ENCODE measurements at places on chromosomes 6 and 20.

DNA sequence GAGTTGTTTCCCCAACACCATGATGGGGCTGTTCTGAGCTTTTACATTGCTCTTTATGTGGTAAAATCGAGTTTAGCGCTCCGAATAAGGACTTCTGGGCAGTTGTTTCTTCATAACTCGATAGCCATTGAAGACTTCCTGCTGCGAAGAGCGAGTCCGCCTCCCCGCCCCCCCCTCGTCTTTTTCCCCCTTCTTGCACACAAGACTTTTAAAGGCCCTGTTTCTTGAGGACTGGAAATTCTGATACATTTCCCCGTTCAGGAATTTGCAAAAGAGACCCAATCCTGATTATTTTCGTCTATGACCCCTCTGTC is 1.5 kb upstream of the CITED2 start:
- no peak for DNase-seq

GRCh38 chr6:658244-658643 is 1.3 kb upstream of the HUS1B start:
- no peak for DNase-seq

DNA sequence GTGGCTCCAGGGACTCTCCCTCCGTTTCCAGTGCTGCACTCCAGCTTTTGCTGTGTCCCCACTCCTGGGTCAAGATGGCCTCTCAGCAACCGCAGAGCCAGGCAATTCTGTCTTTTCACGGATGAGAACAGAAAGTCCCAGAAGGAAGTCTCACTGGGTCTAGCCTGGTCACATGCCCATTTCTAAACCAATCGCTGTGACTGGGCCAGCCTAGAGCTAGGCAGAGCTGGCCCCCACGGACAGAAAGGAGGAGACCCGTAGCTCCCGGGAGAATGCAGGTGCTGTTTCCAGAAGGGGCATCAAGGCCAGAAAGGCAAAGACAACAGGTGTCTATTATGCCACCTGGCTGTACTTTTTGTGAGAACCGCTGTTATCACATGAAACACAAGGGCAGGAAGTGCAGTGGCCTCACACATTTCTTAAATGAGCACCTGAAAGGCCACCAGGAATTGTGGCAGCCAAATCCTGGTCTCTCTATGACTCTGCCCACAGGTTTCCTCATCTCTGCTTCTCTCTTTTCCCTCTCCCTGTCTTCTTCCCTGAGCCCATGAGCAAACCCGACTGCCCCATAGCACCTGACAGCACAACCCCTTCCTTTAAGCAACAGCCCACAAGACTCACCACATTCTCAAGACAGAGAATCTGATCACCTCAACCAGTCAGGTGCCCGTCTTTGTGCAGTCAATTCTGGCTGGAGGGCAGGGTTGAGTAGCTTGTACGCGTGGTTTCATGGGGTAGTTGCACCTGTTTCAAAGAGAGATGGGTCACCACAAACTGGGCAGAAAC is 37.1 kb upstream of the B4GALT5 start:
- DNase-seq: no peak

- no peak for DNase-seq
Observed at GRCh38 chr20:5781798-5782750, 31.9 kb downstream of the SHLD1 start.

- DNase-seq: no peak
Observed at GRCh38 chr6:116144605-116145004, 18.7 kb upstream of the COL10A1 start.

DNA sequence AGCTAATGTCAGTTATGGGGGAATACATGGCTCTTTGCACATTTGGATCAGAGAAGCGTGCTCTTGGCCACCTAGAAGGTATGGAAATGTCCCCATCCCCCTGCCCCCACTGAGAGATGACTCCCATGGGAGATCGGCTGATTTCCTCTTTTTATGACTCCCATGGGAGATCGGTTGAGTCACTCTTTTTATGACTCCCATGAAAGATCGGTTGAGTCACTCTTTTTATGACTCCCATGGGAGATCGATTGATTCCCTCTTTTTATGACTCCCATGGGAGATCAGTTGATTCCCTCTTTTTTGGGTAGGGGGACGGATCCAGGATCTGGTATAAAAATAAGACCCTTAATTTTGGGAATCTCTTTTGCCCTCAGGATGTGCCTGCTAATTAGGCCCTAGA is 10.3 kb upstream of the TAAR9 start:
- DNase-seq: no peak

DNA sequence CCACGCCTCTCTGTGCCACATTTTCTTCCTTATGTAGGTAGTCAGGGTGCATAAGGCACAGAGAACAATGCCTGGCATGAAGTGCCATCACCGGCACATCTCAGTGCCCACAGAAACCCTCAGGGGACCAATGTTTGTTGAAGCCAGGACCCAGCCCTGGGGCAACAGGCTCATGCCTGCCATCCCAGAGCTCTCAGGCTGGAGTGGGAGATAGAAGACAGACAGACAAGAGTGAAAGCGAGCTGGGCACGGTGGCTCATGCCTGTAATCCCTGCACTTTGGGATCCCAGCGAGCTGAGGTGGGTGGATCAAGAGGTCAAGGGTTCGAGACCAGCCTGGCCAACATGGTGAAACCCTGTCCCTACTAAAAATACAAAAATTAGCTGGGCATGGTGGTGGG is 13.5 kb downstream of the EFCAB8 start:
- DNase-seq: no peak

GRCh38 chr20:57126481-57127092 is 139.9 kb downstream of the BMP7 start:
- DNase-seq: no peak

GRCh38 chr6:90468080-90468479 is 118.8 kb downstream of the MAP3K7 start:
- DNase-seq: no peak

GRCh38 chr20:58557733-58558342 is 42.6 kb upstream of the APCDD1L start:
- DNase-seq: no peak

GRCh38 chr6:137820952-137821351 is 46.1 kb upstream of the TNFAIP3 start:
- DNase-seq: no peak

GRCh38 chr6:148435386-148435785 is 92.7 kb downstream of the SASH1 start:
- no peak for DNase-seq

- no peak for DNase-seq
Observed at GRCh38 chr6:125802943-125803377, 12.2 kb downstream of the NCOA7 start.

- no peak for DNase-seq
Observed at GRCh38 chr6:145689529-145689928, 45.8 kb downstream of the EPM2A start.

GRCh38 chr20:38825901-38826625 is 20.6 kb downstream of the PPP1R16B start:
- DNase-seq: no peak
